ENCODE measurements at places on chromosomes 7 and 10.

DNA sequence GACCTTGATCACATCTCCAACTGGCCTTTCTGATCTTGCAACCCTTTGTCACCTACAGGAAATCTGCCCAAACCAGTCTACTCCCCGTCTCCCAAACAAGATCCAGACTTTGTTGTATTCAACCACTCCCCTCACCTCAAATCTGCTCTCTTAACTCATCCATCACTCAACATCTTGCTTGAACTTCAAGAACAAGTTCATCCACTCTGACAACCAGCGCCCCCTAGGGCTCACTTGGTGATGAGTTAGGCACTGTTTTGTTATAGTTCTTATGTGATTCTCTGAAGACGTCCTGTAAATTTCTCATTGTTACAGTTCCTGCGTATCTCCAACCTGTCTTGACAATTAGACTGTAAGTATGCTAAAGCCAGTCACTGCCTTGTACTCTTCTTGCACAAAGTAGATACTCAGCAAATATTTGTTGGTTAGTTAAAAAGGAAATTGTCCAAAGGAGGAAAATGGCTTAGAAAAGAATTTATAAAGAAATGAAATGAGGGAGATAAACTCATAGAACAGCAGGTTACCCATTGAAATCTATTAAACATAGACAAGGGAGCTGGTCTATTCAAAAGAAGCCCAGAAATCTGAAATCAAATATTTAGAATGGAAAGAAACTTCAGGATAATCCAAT lies 5.3 kb downstream of the FRMD4A start:
- no peak for DNase-seq

GRCh38 chr7:86926732-86927131 lies 132.7 kb downstream of the ELAPOR2 start:
- no peak for DNase-seq

DNA sequence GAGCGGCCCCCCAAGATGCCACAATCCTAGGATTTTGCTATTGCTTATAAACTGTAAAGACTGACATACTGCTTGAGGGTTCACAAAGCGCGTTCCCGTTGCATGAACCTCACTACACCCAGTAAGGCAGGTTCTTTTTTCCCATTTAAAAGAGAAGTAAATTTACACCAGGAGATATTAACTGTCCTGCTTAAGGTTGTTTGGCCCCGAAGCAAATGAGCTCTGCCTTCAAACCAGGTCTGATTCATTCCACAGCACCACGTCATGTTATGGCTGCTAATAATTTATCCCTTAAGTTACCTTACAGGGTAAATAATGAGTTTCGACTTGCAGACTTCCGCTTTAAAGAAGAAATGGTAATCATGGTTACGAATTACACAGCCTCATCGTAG lies 559 bp upstream of the FKBP14 start:
- peak; percentile 19 for DNase-seq

DNA sequence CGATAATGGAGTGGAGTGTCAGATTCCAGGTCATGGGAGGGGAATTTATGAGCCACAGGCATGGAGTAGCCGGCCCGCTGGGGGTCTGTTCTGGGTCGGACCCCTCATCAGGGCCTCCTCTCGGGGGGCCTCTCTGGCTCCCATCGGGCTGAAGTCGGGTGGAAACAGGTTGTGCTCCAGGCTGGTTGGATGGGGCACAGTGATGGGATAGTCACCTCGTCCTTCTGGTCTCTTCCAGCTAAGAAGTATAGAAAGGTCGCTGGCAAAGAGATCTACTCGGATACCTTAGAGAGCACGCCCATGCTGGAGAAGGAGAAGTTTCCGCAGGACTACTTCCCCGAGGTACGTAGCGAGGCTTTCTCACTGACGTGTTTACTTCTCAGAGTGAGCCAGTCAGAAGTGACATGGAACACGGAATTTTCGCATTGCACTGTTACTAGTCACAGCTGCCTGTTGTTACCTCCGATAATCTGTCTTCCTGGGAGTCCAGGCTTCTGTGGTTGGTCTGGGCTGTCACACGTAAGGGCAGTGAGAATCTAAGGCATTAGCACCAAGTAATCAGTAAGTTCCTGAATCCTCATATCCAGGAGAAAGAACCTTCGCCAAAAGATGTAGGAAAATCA lies 88.3 kb downstream of the NKX6-2 start:
- no peak for DNase-seq

GRCh38 chr10:36677431-36677768 lies 448.0 kb upstream of the ANKRD30A start:
- DNase-seq = no peak

GRCh38 chr7:26592011-26592410 lies 272.4 kb downstream of the SKAP2 start:
- DNase-seq = no peak

- no peak for DNase-seq
Observed at GRCh38 chr7:141210862-141211261, 137.0 kb downstream of the TMEM178B start.

DNA sequence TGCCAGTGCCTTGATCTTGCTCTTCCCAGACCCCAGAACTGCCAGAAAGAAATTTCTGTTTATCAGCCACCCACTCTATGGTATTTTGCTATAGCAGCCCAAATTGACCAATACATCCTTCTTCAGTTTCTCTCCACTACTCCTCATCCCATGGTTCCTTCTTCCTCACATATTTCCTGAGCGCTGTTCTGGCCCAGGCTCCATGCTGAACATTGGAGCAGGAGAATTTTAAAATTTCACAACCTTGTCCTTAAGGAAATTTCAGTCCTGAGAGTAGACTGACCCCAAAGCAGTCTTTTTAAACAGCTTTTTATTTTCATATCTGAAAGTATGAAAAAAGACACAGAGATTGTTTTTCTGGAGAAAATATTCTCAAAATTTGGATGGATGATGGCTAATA lies 297.1 kb downstream of the RNLS start:
- no peak for DNase-seq

GRCh38 chr7:35253710-35254495 lies at the start of gene TBX20:
TBX20 (minus strand) TSS chr7:35254100; CDS start chr7:35253620, 480 bp downstream.
- DNase-seq = no peak

DNA sequence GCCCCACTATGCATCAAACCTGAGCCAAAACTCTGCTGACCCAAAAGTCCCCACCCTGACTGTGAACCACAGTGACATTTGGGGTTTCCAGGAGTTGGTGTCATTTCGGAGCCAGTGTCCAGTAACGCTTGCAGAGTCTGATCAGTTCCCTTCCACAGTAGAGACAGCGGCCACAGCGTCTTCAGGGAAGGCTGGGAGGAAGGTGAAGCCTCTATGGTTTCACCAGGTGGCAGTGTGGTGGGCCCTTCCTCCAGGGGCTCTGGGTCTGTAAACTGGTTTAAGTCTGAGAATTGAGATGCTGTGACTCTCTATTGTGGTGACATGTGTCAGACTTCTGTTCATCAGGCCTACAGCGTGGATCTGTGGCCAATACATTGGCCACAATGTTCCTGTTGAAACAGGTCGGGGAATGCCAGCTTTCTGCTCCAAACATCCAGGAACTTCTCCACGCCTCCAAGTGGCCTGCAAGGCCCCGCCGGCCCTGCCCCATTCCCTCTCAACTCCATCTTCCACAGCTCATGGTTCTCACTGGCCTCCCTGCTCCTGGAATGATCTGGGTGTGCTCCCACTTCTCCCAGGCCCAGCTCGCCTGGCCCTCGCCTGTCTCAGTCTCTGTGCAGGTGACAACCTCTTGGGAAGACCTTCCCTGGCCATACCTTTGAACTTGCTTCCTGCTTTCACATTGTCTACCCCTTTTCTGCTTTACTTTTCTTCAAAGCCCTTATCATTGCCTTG lies 124.5 kb upstream of the FAM20C start:
- DNase-seq = no peak

DNA sequence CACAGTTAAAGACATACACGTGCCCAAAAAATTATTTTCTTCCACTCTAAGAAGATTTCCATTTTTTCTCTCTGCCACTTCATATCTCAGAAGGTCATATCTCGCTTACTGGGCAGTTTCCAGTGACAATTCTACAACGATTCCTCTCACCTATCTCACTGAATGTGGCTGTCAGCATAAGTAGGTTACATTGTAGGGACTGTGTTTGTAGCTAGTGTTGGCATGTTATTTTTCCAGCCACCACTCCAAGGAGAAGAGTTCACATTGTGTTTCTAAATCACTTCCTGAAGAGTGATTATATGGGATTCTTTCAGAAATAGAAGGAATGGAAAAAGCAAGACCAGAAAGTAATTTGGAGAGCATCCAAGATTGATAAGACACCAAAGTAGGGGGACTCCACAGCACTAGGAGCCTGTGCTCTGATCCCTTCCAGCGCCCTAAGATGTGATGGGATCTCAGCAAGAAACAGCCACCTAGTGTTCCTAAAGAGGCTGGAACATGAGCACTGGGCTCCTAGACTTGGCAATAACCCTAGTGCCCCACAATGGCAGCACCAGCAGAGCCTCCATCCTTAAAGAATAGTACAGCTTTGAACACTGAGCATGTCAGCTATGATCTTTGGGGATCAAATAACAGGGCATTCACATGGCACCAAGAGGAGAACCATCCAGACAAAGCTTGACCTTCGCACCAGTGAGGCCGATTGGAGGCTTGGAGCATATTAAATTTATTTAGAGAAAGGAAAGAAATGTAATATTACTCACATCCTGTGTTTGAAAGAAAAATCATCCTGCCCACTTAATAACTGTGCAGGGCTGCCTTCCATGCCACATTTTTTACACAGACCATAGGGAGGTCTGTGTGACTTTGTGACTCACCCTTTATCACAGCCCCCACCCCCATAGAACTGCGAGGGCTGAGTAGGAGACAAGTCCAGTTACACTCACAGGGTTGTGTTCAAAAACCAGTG lies 51.8 kb downstream of the CAV1 start:
- no peak for DNase-seq

GRCh38 chr10:61910226-61910805 lies 8.8 kb downstream of the ARID5B start:
- no peak for DNase-seq
